Stimulated activated CD8-positive, alpha-beta memory T cell treated with anti-CD3 and anti-CD28 coated beads, Interleukin-4, amount 100 ng/mL, for 48 hours (primary cell): ENCODE measurements at places on chromosomes 11 and 22.

DNA sequence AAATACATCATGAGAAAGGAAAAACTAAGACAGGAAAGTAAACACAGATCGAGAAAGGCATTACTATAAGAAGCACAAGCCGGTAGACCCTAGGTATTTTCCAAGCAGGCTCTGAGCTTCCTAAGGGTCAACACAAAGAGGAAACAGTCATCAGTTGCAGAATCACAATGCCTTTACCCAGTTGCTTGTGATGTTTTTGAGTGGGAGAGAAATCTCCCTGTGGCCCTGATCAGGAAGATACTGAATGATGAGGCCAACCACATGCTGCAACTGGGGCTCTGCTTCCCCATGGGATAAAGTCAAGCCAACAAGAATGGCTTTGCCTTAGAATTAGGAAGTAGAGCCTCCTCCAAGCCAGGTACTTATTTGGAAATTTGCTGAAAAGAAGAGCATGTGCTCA, 132.6 kb downstream of the MICAL2 start:
- DNase-seq, result no peak

DNA sequence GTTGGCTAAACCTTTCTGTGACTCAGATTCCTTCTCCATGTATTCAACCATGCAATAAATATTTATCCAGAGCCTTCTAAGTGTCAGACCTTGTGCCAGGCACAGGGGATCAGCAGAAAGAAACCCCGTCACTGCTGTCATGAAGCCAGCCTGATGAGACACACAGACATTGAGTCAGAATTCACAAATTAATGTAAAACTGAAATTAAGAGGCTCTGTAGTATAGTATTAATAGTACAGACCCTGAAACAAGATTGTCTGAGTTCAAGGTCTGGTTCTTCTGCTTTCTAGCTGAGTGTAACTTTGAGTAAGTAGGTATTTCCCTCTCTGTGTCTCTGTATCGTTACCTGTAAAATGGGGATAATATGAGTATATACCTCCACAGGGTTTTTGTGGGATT, 46.9 kb downstream of the ME3 start:
- no peak for DNase-seq

- peak; percentile 39 for DNase-seq
These were observed 94.4 kb downstream of the SCN3B start for GRCh38 chr11:123560006-123560405.

- DNase-seq, result no peak
These were observed 798 bp upstream of the OOSP3 start for GRCh38 chr11:59877784-59878183.

DNA sequence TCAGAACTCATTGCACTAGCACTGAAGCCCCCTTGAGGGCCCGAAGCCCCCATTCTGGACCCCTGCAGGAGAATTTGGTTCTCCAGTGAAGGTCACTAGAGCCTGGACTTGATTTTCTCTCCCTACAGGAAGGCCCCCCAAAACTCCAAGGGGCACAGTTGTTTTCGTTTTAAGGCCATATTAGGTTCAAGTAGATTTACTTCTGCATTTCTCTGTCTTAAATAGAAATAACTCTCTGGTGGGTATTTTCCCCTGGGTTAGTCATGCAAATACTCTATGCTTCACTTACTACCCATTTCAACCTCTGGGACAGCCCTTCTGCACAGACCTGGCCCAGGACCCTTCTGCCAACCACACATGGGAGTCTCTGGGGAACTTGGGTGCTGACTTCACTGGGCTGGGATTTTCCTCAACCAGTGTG, 41.6 kb downstream of the WEE1 start:
- DNase-seq, result no peak

GRCh38 chr11:30991802-30992512, 377.6 kb downstream of the DCDC1 start:
- DNase-seq, result no peak

- DNase-seq, result no peak
These were observed 13.1 kb downstream of the USP2 start for GRCh38 chr11:119368121-119369034.

DNA sequence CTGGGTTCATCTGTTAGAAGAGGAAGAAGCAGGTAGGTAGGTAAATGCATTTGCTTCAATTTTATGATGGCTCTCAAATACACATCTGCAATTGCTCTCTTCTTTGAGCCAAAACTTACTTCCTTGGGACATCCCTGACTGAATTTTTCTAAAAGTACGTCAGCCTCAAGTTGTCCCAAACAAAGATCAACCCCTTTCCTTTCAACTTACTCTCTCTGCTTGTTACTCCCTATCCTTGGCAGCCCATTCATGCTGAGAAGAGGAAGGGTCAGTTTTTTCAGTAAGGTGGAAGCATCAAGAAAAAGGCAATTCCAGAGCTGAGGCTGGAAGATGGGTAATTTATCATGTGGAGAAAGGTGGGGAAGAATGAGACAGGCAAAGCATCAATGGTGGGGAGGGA, 111.2 kb downstream of the LRRC32 start:
- DNase-seq, result no peak

- no peak for DNase-seq
These were observed 37.0 kb downstream of the B3GAT1 start for GRCh38 chr11:134374891-134375550.

GRCh38 chr11:97140885-97141494, 751.2 kb downstream of the JRKL start:
- no peak for DNase-seq

- DNase-seq, result no peak
These were observed 936.6 kb downstream of the OPCML start for GRCh38 chr11:132595711-132596134.

GRCh38 chr11:109958131-109958820, 134.9 kb upstream of the ZC3H12C start:
- DNase-seq, result no peak

- DNase-seq, result no peak
These were observed 543.3 kb upstream of the CHORDC1 start for GRCh38 chr11:90766121-90766520.

DNA sequence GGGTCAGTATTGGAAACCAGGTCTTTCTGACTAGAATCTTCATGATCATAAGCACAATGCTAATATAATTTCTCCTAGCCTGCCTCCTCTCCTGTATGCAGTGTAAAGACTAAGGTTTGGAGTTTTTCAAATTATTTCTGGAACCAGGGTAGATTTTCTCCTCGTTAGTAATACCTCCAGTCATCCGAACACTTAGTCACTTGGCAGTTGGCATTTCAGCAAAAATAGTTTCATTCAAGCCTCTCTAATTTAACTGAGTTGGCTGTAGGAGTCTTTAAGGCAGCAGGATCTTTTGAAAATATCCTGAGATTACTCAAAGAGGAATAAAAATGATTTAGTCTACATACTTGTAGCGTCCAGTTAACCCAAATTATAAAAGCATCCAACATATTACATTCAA, 6.3 kb downstream of the TYR start:
- DNase-seq, result no peak

GRCh38 chr22:25077964-25078363, 121.7 kb upstream of the CRYBB3 start:
- DNase-seq, result no peak

DNA sequence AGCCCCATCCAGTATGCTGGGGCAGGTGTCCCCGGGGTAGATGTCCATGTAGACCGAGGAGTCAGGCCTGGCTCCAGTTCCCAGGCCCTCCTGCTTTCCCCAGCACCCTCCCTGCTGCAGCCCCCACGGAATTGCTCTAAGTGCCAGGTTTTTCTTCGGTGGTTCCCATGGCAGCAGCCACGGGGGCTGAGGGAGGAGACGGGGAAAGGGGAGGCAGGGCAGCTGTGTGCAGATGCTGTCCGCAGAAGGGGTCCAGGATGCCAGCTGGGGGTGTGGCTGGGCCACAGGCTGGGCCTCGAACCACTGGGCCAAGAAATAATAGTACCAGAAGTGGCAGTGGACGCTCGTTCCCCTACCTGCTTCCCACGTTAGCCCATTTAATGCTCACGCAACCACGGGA, 25.0 kb downstream of the SHISAL1 start:
- DNase-seq, result no peak

DNA sequence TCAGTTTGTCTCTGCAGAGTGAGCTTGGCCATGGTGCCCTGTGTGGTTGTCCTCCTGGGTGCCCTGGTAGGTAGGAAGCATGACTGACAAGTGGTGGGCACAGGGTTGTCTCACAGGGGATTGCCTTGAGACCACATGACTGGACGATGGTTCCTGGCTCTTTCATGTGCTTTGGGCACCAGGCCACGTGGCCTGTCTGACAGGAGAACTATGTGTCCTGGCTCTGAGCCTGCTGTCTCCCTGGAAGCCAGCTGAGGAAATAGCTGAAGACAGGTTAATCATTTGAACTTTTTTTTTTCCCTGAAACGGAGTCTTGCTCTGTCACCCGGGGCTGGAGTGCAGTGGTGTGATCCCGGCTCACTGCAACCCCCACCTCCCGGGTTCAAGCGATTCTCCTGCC, 93.2 kb downstream of the LDLRAD3 start:
- DNase-seq, result no peak

- DNase-seq, result no peak
These were observed 11.7 kb upstream of the ARFGAP3 start for GRCh38 chr22:42868751-42869251.

GRCh38 chr11:61460986-61461385, 31.1 kb downstream of the SDHAF2 start:
- no peak for DNase-seq

- no peak for DNase-seq
These were observed 30.4 kb upstream of the MICAL2 start for GRCh38 chr11:12079726-12080556.

DNA sequence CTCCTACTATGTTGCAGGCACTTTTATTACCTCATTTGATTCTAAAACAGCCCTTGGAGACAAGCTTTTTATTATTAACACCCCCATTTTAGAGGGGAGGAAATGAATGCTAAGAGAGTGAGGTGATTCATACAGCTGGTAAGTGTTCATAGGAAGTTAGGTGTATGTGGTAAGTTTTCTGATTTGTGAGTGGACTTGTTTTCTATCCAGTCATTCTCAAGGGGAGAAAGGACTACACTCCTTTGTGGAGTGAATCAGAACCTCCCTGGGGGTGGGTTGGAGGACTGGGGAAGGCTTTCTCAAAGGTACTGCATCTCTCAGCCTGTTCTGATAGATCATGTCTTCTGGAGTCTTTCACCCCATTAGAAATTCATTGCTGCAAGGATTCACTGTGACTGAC, 23.5 kb downstream of the PKNOX2 start:
- no peak for DNase-seq

DNA sequence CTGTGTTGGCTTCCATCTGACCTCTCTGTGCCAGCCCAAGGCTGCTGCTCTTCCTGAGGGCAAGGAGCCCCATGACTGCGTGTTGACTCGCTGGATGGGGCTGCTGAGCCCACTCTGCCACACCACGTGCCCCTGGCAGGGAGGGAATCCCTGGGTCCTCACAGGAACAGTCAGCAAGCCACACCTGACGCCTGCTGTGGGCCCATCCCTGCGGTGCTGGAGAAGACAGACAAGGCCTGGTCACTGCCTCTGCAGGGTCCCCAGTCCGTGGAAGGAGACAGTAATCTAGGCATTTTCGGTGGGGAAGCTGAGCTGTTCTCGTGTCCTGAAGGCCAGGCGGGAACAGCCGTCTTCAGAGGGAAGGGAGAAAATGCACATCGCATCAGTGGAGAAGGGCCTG, 10.6 kb upstream of the PPP6R3 start:
- no peak for DNase-seq

DNA sequence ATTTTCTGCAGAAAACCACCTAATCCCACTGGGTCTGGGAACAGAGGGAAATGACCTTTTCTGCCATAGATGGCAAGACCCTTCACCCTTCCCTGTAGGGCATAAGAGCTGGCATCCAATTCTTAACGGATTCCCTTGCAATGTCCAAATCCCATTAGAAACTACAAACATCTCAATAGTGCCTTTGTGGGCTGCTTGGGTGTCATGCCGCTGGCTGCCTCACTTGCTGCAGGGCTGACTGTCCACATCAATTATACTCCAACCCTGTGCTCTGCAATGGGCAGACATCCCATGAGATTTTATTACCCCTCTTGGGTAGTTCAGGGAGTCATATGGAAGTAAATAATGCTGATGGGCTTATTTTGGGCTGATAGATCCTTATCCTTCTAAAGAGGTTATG, 7.3 kb downstream of the GRAP2 start:
- DNase-seq, result no peak

- DNase-seq, result no peak
These were observed 19.7 kb downstream of the EPS8L2 start for GRCh38 chr11:725624-726202.

GRCh38 chr22:19884161-19884953, 29.7 kb upstream of the GNB1L start:
- DNase-seq, result no peak

DNA sequence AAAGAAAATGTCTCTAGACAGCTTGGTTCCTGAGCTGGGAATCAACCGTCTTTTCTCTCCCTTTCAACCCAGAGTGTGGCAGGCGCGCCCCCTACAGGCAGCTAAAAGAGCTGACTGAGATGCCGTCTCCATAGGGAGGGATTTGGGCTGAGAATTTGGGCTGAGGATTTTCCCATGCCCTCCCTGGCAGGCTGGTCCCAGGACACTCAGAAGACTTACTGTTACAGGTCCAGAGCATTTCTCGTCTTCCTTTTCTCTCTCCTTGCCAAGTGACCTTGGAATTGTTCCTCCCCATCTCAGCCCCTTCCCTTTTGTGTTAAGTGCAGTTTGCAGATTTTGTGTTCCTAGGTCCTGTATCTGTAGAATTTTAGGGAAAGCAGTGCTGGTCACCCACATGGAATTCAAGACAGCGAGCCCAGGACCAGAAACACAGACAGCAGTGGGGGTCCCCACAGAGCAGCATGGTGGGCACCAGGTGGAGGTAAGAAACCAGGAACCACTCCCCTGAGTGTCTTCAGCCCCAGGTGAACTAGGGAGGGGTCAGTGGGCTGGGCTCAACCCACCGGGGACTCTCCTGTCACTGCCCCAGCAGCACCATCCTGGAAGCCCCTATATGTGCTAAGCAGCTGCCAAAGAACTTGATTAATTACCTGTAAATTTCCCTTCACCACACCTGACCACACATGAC, 9.9 kb upstream of the IGLL5 start:
- DNase-seq, result peak; percentile 84

DNA sequence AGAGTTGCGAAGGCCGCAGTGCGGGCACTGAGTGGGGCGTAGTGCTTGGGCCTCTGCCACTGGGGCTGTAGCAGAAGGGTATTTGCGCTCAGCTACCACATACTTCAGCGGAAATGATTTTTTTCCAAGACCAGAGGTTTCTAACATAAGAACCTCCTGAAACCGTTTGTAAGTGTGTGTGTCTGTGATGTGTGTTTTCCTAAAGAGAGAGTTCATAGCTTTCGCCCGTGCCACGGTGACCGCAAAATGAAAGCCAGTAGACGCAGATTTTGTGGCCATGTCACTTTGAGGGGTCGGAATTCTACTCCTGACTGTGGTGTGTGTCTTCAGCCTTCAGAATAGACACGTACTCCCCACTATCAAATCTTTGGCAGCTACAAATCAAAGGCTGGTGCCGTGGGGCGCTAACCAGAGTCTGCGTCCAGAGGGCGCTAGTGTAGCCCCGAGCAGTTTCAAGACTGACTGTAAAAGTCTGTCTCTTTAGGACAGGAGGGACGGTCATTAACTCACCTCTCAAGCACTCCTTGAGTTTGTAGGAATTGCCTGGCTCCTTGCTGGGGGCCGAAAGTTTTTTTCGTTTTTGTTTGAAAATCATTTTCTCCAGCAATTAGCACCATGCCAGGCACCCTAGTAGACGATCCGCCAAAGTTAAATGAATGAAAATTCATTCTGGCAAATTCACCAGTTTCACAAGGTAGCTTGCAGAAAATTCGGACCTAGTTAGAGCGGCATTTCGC, 2.5 kb upstream of the CALCA start:
- peak; percentile 79 for DNase-seq
